ENCODE measurements at places on chromosomes 1 and 21.

- no peak for DNase-seq
Measured at GRCh38 chr1:1157033-1157365, 16.7 kb upstream of the TTLL10 start.

DNA sequence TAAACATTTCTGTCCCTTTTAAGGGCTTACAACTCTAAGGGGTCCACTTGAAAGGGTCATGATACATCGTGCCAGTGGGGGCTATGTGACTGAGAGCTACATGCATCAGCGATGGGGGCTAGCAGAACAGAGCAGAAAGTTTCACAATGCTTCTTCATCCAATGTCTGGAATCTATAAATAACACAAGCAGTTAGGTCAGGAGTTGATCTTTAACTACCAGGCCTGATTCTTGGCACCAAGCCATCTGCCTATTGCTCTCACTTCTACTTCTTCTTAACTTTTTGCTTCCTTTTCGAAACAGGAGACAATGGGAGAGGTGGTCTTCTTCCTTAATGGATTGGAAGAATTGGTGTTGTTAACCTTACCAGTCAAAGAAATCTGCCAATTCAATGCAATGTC lies 410.0 kb downstream of the TGFB2 start:
- DNase-seq = no peak

DNA sequence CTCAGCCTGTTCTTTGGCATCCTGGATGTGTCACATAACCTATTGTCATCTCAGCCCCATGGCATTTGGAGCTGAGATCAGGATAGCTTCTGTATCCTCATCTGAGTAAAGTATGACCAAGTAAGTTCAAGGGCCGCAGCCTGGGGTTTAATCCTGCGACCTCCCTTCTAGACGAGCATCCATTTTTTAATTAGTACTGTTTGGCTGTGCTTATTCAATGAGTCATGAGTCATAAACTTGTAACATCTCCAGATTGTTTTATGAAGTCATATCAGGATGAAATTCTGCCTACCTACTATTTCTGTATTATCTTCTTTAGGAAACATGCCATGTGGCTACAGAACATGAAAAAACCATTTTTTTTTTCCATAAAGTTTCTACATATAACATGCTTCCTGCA lies 119.1 kb downstream of the ERG start:
- DNase-seq = no peak

- no peak for DNase-seq
Measured at GRCh38 chr1:182995894-182996293, 27.3 kb upstream of the LAMC1 start.

Data from SK-MEL-5 (cell line).